ENCODE measurements at places on chromosomes 13 and 19.

DNA sequence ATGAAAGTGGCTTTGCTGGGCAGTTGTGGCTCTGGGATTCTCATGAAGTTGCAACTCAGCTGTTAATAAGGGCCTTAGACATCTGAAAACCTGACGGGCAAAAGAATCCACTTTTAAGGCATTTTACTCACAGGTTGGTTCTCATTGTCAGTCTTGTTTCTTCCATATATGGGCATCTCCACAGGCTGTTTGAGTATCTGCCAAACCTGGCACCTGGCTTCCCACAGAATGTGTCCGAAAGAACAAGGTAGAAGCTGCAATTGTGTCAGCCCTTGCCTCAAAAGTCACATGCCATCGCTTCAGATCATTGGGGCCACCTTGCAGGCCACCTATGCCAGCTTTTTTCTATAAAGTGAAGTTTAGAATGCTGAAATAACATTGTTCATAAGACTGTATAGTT is 102.4 kb downstream of the KCTD12 start:
- no peak for DNase-seq

GRCh38 chr19:52786078-52786463 is 520 bp downstream of the ZNF600 start:
- DNase-seq, result no peak

GRCh38 chr19:41930926-41931592 is 2.8 kb upstream of the ERFL start:
- DNase-seq, result no peak

DNA sequence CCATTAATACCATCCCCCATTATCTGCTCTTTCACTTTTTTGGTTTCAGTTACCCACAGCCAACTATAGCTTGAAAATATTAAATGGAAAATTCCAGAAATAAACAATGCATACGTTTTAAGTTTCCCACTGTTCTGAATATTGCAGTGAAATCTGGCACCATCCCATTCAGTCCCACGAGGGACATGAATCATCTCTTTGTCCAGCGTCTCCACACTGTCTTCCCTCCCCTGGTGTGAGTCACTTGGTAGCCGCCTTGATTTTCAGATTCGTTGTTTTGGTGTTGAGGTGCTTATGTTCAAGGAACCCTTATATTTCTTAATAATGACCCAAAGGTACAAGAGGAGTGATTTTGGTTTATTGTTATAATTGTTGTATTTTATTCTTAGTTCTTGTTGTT is 246.1 kb downstream of the DCT start:
- DNase-seq, result no peak

DNA sequence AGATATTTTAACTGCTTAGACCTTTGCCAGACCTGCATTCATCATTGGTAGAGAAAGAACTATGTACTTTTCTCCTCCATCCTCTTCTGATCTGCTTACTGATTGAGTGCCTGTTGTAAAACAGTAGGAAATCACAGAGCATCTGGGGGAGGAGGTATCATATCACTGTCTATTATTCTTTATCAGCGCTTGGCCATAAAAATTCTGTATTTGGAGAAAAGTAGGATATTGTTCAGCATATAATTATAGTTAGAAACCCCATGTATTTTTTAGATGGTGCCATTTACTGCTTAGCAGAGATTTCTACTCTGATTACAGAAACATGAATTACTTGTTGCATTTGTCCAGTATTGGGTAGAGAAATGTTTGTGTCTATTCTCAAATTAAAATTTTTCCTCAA is 62.4 kb downstream of the URI1 start:
- no peak for DNase-seq

GRCh38 chr13:97324115-97324514 is 102.0 kb downstream of the MBNL2 start:
- DNase-seq, result no peak

- DNase-seq, result no peak
Measured at GRCh38 chr19:1261538-1261797, 7.7 kb upstream of the CIRBP start.

- no peak for DNase-seq
Measured at GRCh38 chr13:50377726-50378270, 362.6 kb downstream of the KCNRG start.

DNA sequence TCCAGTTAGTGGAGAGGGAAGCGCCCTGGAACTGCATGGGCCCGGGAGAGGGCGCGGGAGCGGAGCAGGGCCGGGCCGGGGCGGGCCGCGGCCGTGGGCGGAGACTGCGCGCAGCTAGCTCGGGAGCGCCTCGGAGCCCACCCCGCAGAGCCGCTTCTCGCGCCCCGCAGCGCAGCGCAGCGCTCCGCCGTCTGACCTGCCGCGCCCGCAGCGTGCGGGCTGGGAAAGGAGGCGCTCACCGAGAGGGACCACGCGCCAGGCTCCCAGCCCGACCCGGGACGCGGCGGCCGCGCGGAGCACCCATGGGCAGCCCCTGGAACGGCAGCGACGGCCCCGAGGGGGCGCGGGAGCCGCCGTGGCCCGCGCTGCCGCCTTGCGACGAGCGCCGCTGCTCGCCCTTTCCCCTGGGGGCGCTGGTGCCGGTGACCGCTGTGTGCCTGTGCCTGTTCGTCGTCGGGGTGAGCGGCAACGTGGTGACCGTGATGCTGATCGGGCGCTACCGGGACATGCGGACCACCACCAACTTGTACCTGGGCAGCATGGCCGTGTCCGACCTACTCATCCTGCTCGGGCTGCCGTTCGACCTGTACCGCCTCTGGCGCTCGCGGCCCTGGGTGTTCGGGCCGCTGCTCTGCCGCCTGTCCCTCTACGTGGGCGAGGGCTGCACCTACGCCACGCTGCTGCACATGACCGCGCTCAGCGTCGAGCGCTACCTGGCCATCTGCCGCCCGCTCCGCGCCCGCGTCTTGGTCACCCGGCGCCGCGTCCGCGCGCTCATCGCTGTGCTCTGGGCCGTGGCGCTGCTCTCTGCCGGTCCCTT is at the start of gene MLNR:
Gene MLNR (plus strand): TSS at position 303 of the 820 bp plus-strand sequence. CDS start 0 bp downstream, at position 303.
- DNase-seq, result no peak

DNA sequence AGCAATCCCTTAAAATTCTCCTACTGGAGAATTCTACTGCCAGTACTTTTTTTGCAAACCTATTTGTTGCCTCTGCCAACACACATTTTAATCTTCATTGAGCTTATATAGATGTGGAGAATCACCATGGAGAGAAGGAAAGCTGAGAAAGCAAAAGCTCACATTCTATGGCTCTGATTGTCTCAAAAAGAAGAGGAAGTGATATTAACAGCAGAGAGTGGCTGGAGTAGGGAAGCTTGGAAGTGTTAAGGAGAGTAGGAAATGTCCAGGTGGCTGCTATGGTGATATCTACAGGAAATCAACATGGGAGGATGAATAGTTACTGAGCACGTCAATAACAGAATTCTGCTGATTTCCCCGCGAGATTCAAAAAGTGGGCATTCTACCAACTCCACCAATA is 78.8 kb upstream of the TDRD3 start:
- DNase-seq, result no peak

GRCh38 chr13:110392510-110393240 is 85.6 kb downstream of the COL4A2 start:
- no peak for DNase-seq

- no peak for DNase-seq
Measured at GRCh38 chr13:32075170-32075851, 43.7 kb downstream of the FRY start.

- DNase-seq, result no peak
Measured at GRCh38 chr13:79880818-79881217, 399.9 kb downstream of the NDFIP2 start.

GRCh38 chr13:65914716-65915115 is 1315.4 kb downstream of the PCDH9 start:
- no peak for DNase-seq

DNA sequence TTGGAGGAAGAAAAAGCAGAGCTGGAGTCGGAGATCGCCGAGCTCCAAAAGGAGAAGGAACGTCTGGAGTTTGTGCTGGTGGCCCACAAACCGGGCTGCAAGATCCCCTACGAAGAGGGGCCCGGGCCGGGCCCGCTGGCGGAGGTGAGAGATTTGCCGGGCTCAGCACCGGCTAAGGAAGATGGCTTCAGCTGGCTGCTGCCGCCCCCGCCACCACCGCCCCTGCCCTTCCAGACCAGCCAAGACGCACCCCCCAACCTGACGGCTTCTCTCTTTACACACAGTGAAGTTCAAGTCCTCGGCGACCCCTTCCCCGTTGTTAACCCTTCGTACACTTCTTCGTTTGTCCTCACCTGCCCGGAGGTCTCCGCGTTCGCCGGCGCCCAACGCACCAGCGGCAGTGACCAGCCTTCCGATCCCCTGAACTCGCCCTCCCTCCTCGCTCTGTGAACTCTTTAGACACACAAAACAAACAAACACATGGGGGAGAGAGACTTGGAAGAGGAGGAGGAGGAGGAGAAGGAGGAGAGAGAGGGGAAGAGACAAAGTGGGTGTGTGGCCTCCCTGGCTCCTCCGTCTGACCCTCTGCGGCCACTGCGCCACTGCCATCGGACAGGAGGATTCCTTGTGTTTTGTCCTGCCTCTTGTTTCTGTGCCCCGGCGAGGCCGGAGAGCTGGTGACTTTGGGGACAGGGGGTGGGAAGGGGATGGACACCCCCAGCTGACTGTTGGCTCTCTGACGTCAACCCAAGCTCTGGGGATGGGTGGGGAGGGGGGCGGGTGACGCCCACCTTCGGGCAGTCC is 5.0 kb downstream of the FOSB start:
- no peak for DNase-seq

All from KG1 (cell line).